Osteoblast (primary cell): ENCODE measurements at places on chromosomes 13 and 19. TPM values are rescaled to one million over a fixed set of nuclear protein-coding genes. Genes with fewer than 3 reads are reported as not detected.
A peak's percentile ranks its signal among the peaks of the same experiment; 100 is the strongest.

Gene RPS28
- 177 and 180 TPM in 2 replicates for total RNA-seq

Gene IZUMO2
- total RNA-seq, result not detected in 2 replicates

Gene SMIM44
- total RNA-seq, result not detected in 2 replicates

DNA sequence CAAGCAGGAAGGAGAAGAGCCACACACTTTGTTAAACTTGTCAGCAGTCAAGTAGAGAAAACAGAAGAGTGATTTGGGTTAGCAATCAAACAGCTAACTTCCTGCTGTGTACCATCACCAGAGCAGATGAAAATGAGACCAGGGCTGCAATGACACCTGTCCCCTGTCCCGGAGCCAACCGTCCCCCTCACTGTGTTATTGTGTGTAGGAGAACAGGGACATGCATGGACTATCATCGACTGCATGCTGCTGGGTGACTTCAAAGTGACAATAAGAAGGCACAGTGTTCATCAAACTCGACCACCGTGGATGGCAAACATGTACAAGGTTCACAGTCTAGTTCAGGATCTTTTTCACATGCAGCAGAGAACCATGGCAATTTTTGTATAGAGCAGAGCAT, 94.0 kb upstream of the SLC15A1 start:
- peaks cover 10% of the 10 kb centered on the region for H3K4me1 ChIP-seq
- no peak for DNase-seq
- H3K27me3 ChIP-seq, result no peaks in the 10 kb centered on the region
- no peaks in the 10 kb centered on the region for H3K36me3 ChIP-seq

- no peak overlapping the region for H3K4me3 ChIP-seq
- H3K27ac ChIP-seq, result no peak overlapping the region
- H3K36me3 ChIP-seq, result no peaks in the 10 kb centered on the region
- H3K27me3 ChIP-seq, result peaks cover 11% of the 10 kb centered on the region
Measured at GRCh38 chr19:8142513-8142900, 6.9 kb downstream of the FBN3 start.

- peaks cover 37% of the 10 kb centered on the region for H3K36me3 ChIP-seq
- H3K27me3 ChIP-seq, result no peaks in the 10 kb centered on the region
- DNase-seq, result peak; percentile 77
- H3K4me3 ChIP-seq, result no peak overlapping the region
- peak overlapping the region; percentile 53 for H3K27ac ChIP-seq
Measured at GRCh38 chr19:43751466-43752220, 3.1 kb downstream of the SMG9 start.

- peaks cover 7% of the 10 kb centered on the region for H3K4me1 ChIP-seq
- H3K27me3 ChIP-seq, result no peaks in the 10 kb centered on the region
- no peaks in the 10 kb centered on the region for H3K36me3 ChIP-seq
- H3K4me3 ChIP-seq, result no peak overlapping the region
Measured at GRCh38 chr13:48155848-48156247, 60.9 kb upstream of the MED4 start.

GRCh38 chr13:35496761-35497386, 20.4 kb upstream of the MAB21L1 start:
- H3K4me3 ChIP-seq, result no peak overlapping the region
- no peaks in the 10 kb centered on the region for H3K27me3 ChIP-seq
- H3K4me1 ChIP-seq, result no peaks in the 10 kb centered on the region
- H3K36me3 ChIP-seq, result no peaks in the 10 kb centered on the region
- no peak overlapping the region for H3K27ac ChIP-seq

DNA sequence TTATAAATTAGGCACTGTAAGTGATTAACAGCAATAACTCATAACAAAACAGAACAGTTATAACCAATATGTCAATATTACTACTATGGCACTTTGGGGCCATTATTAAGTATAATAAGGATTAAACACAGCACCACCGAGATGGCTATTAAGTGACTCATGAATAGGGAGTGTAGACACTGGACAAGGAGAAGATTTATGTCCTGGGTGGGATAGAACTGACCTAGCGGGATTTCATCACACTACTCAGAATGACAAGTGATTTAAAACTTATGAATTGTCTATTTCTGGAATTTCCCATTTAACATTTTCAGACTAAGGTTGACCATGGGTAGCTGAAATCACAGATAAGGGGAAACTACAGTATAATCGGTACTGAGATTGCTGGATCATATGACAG, 79.0 kb upstream of the SLC7A1 start:
- no peak overlapping the region for H3K27ac ChIP-seq
- peaks cover 12% of the 10 kb centered on the region for H3K4me1 ChIP-seq
- no peaks in the 10 kb centered on the region for H3K27me3 ChIP-seq

- peak; percentile 76 for DNase-seq
- H3K27me3 ChIP-seq, result no peaks in the 10 kb centered on the region
- peaks cover 26% of the 10 kb centered on the region for H3K4me1 ChIP-seq
- H3K4me3 ChIP-seq, result no peak overlapping the region
- no peak overlapping the region for H3K27ac ChIP-seq
Measured at GRCh38 chr13:110557610-110558305, 3.8 kb downstream of the RAB20 start.

GRCh38 chr13:62014299-62014698, 598.6 kb upstream of the PCDH20 start:
- H3K4me1 ChIP-seq, result no peaks in the 10 kb centered on the region
- no peaks in the 10 kb centered on the region for H3K27me3 ChIP-seq
- H3K36me3 ChIP-seq, result no peaks in the 10 kb centered on the region
- no peak for DNase-seq
- H3K4me3 ChIP-seq, result no peak overlapping the region

DNA sequence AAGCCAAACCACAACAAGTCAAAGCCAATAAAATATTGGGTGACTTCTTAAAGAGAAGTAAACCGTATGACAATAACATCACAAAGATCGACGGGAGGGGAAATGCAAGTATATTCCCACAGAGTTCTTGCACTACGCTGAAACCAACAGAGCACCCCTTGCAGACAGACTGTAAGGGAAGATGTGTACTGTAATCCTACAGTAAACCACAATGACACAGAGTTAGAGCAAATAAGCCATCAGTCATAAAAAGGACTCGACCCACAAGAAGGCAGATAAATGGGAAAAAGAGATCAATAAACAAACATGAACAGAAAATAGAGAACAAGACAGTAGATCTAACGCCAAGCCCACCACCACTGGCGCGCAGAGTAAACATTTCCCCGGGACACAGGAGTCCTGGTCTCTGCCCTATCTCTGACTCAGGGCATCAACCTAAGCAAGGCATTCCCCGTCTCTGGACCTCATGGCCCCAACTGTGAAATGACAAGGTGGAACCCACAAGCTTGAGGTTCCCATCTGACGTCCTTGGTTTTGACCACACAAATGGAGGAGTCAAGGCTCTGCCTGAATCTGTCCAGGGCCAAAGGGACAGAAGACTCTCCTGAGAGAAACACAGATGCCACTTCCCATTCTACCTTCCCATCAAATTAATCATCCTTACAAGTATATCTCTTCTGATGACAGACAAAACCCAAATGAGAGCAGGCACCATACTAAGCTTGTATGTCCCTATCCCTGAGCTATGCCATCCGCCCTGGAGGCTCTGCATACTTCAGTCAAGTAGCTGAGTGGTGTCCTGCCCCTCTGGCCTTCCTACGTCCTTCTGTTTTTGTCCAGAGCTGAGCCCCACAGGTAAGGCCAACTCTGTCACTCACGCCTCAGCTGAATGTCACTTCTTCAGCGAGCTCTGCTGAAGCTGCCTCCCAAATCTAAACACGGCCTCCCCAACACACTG, 15.0 kb downstream of the SAFB2 start:
- no peak overlapping the region for H3K4me3 ChIP-seq
- H3K27me3 ChIP-seq, result no peaks in the 10 kb centered on the region
- no peak for DNase-seq
- no peaks in the 10 kb centered on the region for H3K4me1 ChIP-seq

GRCh38 chr19:33740811-33741396, 55.8 kb upstream of the KCTD15 start:
- H3K36me3 ChIP-seq, result no peaks in the 10 kb centered on the region
- no peak overlapping the region for H3K4me3 ChIP-seq
- no peaks in the 10 kb centered on the region for H3K4me1 ChIP-seq
- peak; percentile 78 for DNase-seq
- H3K27ac ChIP-seq, result no peak overlapping the region

DNA sequence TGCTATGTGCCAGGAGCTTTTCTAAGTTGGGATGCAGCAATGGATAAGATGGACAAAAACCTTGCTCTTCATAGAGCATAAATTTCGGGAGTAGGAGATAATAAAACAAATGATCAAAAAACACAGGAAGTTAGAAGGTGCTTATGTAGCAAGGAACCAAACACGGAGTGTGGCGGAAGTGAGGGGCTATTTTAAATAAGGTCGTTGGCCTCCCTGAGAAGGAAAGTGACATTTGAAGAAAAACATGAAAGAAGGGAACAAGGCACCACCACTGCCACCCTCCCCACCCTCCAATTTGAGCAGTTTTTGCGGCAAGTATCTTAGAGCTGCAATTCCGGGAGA, 3.2 kb upstream of the GSX1 start:
- no peak overlapping the region for H3K4me3 ChIP-seq
- H3K27me3 ChIP-seq, result peaks cover 60% of the 10 kb centered on the region
- no peak overlapping the region for H3K27ac ChIP-seq
- no peaks in the 10 kb centered on the region for H3K36me3 ChIP-seq
- no peak for DNase-seq

DNA sequence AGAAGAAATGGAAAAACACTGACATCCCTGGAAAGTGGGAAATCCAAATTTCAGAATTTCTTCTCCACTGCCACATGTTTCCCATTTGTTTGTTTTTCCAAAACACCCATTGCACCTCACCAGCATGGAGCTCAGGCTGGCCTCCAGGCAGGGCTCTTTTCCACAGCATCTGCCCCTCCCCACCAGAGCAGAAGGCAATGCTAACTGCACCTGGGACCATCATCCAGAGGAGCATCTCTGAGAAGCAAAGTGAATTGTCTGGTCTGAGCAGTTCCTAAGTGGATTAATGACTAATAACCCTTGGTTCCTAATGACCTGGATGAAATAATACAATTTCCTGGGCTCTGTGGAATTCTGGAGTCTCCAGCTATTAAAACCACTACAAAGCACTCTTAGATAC, 8.8 kb upstream of the CYSLTR2 start:
- no peak overlapping the region for H3K4me3 ChIP-seq
- DNase-seq, result no peak
- H3K27me3 ChIP-seq, result peaks cover 12% of the 10 kb centered on the region
- H3K36me3 ChIP-seq, result no peaks in the 10 kb centered on the region

GRCh38 chr19:7288977-7289376, 5.2 kb downstream of the INSR start:
- no peaks in the 10 kb centered on the region for H3K36me3 ChIP-seq
- H3K27ac ChIP-seq, result no peak overlapping the region
- no peak overlapping the region for H3K4me3 ChIP-seq

GRCh38 chr13:110716247-110716515, 2.7 kb downstream of the ING1 start:
- H3K36me3 ChIP-seq, result peaks cover 9% of the 10 kb centered on the region
- H3K27ac ChIP-seq, result peak overlapping the region; percentile 79
- peak overlapping the region; percentile 93 for H3K4me3 ChIP-seq
- no peaks in the 10 kb centered on the region for H3K27me3 ChIP-seq

DNA sequence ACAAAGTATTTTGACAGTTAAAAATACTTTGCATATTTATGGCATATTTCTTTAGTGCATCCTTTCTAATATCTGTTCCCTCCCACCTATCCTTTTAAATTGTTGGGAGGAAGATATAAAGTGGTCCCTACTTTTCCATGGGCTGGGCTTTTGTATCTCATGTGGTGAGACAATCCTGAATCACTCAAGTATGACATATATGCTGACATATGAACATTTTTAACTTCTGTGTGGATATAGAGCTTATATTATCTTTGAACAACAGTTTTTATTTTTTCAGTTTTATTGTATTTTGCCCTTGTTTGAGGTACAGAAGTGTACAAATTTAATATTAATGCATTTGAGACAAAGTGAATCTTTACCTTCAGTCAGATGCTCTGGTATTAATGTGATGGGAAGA, 3.4 kb downstream of the ZMYM2 start:
- peaks cover 30% of the 10 kb centered on the region for H3K4me1 ChIP-seq
- no peak overlapping the region for H3K27ac ChIP-seq
- peak; percentile 13 for DNase-seq
- no peaks in the 10 kb centered on the region for H3K27me3 ChIP-seq
- peaks cover 31% of the 10 kb centered on the region for H3K36me3 ChIP-seq

DNA sequence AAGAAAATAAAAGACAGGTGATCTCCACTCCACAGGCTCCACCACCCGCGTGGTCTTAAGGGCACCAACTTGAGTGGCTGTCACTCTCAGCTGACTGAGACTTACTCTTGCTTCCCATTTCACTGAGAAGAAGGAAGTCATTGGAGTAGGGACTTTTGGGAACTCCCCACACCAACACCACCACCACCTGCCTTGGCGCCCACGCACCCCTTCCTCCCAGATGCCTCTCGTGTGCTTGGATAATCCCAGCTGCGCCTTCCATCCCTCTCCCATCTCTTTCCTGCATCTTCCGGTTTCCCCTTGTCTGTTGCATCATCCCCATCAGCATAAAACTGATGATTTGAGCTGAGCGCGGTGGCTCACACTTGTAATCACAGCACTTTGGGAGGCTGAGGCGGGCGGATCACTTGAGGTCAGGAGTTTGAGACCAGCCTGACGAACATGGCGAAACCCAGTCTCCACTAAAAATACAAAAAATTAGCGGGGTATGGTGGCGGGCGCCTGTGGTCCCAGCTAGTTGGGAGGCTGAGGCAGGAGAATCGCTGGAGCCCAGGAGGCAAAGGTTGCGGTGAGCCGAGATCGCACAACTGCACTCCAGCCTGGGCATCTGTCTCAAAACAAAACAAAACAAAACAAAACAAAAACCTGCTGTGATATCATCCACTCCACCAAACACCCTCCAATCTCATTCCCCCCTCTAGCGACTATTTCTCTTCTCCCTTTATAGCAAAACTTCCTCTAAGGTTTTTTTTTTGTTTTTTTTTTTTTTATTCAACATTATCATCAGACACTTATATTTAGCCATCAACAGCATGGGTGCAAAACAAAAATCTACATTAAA, 25.5 kb downstream of the AP2S1 start:
- no peak overlapping the region for H3K27ac ChIP-seq
- no peaks in the 10 kb centered on the region for H3K36me3 ChIP-seq
- H3K4me1 ChIP-seq, result no peaks in the 10 kb centered on the region

GRCh38 chr19:46009530-46010510, 13.0 kb downstream of the PGLYRP1 start:
- peaks cover 9% of the 10 kb centered on the region for H3K36me3 ChIP-seq
- H3K4me1 ChIP-seq, result no peaks in the 10 kb centered on the region
- H3K4me3 ChIP-seq, result no peak overlapping the region
- H3K27me3 ChIP-seq, result peaks cover 4% of the 10 kb centered on the region

- DNase-seq, result peak; percentile 87
- H3K4me1 ChIP-seq, result no peaks in the 10 kb centered on the region
Measured at GRCh38 chr19:54429176-54429495, 13.9 kb downstream of the TTYH1 start.

DNA sequence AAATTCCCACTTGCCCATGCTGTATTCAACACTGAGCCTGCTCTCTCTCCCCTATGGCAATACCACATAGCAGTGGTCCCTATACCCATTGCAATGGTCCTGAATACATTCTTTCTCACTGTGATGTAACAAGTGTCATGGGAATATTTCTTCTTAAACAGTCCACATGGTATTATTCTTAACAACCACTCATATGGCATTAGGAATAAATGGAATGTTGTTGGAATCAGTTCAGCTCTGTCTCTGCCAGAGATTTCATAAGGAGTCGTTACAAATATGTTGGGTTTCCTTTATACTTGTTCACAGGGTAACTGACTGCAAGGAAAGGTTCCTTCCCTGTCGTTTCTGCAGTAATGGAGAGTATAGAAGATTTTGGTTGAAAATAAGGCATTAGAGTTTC, 128.3 kb upstream of the SPATA13 start:
- peaks cover 38% of the 10 kb centered on the region for H3K4me1 ChIP-seq
- peak; percentile 69 for DNase-seq
- H3K36me3 ChIP-seq, result no peaks in the 10 kb centered on the region
- H3K27me3 ChIP-seq, result no peaks in the 10 kb centered on the region
- H3K4me3 ChIP-seq, result peak overlapping the region; percentile 24
- peak overlapping the region; percentile 83 for H3K27ac ChIP-seq

GRCh38 chr13:80778297-80778696, 437.4 kb upstream of the SPRY2 start:
- no peak for DNase-seq
- H3K4me3 ChIP-seq, result no peak overlapping the region
- H3K36me3 ChIP-seq, result no peaks in the 10 kb centered on the region
- H3K4me1 ChIP-seq, result no peaks in the 10 kb centered on the region
